Activated T-helper 17 cell treated with anti-CD3 and anti-CD28 coated beads, Interleukin-2, amount 50 U/mL, for 72 hours (primary cell): ENCODE measurements at places on chromosomes 5 and 9. TPM values are rescaled to one million over a fixed set of nuclear protein-coding genes. Genes with fewer than 3 reads are reported as not detected.

DNA sequence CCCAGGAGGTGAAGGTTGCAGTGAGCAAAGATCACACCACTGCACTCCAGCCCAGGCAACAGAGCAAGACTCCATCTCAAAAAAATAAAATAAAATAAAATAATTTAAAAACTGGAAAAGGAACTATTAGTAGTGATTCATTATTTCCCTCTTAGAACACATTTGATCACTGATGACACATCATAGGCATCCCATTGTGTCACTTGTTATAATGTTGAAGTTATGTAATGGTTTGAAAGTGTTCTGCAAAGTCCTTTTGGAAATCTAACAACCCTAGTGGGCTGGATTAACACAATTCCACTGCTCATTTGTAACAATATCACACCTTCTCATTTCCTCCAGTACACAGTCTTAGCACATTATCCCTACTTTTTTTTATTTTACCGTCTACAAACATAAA, 81.8 kb upstream of the LMNB1 start:
- ATAC-seq = no peak

- no peak for ATAC-seq
Measured at GRCh38 chr5:93916872-93917271, 175.5 kb upstream of the POU5F2 start.

DNA sequence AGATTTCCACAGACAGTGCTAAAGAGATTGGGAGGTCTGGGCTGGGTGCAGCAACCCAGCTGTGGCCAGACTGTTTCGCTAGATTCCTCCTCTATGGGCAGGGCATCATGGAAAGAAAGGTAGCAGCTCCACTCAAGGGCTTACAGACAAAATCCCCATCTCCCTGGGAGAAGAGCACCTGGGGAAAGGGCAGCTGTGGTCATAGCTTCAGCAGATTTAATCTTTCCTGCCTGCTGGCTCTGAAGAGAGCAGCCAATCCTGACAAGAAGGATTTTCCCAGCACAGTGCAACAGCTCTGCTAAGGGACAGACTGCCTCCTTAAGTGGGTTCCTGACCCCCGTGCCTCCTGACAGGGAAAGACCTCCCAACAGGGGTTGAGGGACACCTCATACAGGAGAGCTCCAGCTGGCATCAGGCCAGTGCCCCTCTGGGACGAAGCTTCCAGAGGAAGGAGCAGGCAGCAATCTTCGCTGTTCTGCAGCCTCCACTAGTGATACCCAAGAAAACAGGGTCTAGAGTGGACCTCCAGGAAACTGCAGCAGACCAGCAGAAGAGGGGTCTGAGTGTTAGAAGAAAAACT, 1379.3 kb upstream of the ACO1 start:
- ATAC-seq = no peak

DNA sequence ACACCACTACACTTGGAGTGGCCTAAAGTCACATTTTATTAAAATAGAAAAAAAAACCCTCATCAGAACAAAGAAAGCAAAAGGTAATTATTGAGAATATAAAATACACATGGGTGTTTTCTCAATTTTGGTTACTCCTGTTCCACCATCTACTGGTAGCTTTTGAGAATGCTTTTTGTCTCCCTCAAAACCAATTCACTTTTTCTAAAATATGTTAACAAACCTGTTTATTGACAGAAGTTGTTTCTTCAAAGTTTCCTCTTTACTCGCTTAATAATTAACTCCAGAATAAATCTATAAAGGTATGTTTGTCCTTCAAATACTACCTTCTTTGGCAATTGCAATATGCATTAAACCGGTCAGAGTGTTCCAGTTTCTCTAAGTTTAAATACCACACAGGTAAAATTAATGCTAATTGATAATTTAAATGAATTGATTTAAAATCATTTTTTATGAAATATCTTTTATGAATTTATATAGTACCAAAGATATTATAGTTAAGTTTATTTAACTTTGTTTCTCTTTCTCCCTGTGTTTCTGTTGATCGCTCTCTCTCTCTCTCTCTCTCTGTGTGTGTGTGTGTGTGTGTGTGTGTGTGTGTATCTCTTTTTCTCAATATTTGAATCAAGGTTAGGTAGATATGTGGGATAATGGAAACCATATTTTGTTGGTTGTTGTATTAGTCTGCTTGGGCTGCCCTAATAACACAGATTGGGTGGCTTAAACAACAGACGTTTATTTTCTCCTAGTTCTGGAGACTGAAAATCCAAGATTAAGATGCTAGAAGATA, 487.4 kb downstream of the PRDM9 start:
- no peak for ATAC-seq

Gene SPATA31C1
- 0.08 TPM for total RNA-seq

- ATAC-seq = no peak
Measured at GRCh38 chr5:136309376-136309775, 56.0 kb downstream of the TRPC7 start.

Gene SMIM33
- total RNA-seq = 0.90 TPM

Gene SCGB3A2
- total RNA-seq = not detected

Gene CDH9
- not detected for total RNA-seq

DNA sequence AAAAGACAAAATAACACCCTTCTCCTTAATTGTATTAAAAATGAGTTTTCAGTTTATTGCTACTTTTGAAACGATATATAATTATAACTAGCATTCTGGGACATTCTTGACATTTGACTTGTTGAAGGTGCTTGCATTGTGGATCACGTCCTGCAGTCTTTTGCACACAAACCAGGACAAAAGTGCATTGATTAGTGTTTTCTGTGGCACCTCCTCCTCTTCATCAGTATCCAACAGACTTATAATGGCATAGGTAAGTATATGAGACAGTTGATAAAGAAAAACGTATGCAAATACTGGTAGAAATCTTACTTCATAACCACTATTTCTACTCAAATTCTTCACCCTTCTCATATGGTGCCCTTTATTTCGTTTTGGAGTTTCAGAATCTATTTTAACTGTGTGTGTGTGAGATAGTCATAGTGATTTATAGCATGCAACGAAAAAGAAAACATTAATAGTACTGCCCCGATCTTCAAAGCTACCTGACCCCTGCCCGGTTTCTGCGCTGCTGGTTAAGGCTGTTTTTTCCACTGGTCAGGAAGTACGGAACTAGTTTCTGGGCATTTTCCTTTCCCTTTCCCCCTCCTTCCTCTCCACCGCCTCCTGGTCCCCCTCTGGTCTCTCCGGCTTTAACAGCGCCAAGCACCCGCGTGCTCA, 639 bp upstream of the RASA1 start:
- ATAC-seq = peak; percentile 31
